ENCODE measurements at places on chromosomes 16 and 17.

- DNase-seq = no peak
Observed at GRCh38 chr16:56505181-56505580, 14.6 kb downstream of the BBS2 start.

DNA sequence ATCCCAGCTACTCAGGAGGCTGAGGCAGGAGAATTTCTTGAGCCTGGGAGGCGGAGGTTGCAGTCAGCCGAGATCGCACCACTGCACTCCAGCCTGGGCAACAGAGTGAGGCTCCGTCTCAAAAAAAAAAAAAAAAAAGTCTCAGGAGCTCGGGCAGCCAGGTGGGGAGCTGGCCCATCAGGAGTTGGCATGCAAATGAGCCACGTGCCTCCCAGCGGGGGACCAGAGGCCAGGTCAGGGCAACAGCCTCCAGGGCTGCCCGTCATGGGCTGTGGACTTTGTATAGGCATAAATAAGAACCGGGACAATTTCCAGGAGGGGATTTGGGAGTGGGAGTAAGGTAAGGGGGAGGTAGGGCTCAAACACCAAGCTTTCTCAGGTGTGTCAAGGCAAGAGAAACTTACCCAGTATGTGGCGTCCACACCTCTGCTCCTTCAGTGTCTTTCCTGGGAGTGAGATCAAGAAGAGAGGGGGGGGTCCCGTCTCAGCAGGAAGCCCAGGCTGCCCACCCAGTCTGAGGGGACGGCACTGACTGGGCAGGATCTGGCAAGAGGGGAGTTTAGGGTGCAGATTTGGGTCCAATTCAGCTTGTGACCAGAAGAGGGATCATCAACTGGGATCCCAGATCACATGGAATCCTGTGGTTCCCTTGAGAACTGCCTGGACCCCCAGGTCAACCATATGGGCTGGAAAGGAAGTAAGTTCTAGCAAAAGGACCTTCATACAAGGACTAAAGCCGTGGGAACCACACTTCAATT, 22.3 kb upstream of the G6PC1 start:
- DNase-seq = no peak

- no peak for DNase-seq
Observed at GRCh38 chr17:68319410-68320162, 28.3 kb downstream of the ARSG start.

- no peak for DNase-seq
Observed at GRCh38 chr16:51057969-51058337, 93.1 kb downstream of the SALL1 start.

DNA sequence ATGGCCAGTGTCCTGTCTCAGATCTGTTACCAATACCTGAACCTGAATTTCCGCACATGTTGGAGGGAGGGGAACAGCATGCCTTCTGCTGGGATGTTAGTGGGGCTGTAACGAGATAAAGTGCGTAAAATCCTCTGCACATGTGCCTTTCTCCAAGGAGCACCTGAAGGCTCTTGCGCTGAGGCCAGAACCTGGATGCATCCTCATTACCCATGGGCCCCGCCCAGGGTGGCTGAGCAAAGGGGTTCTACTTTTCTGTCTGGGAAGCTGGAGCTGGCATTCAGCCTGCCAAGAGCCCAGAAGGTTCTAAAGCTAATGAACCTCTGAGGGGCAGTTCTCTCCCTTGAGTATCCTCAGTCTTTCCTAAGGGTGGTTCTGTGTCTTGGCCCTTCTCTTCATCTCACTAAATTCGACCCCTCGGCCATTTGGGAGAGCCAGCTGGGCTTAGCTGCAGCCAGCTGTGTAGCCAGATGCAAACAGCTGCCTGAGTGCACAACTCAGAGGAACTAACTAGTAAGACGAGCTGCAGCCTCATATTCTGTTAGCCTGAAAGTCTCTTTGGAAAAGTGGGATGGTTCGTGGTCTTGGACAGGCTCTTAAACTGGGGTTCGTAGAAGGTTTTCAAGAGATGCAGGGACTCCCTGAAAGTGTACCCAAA, 2.5 kb downstream of the ITGA3 start:
- no peak for DNase-seq

GRCh38 chr17:8798846-8799569, at the start of gene MFSD6L:
TSS of gene MFSD6L (minus strand) at chr17:8799365. CDS start at chr17:8799120, 245 bp downstream.
- DNase-seq = no peak

- peak; percentile 27 for DNase-seq
Observed at GRCh38 chr17:66255527-66255971, 26.3 kb upstream of the APOH start.

- DNase-seq = no peak
Observed at GRCh38 chr17:6868582-6868981, 37.1 kb upstream of the TEKT1 start.

DNA sequence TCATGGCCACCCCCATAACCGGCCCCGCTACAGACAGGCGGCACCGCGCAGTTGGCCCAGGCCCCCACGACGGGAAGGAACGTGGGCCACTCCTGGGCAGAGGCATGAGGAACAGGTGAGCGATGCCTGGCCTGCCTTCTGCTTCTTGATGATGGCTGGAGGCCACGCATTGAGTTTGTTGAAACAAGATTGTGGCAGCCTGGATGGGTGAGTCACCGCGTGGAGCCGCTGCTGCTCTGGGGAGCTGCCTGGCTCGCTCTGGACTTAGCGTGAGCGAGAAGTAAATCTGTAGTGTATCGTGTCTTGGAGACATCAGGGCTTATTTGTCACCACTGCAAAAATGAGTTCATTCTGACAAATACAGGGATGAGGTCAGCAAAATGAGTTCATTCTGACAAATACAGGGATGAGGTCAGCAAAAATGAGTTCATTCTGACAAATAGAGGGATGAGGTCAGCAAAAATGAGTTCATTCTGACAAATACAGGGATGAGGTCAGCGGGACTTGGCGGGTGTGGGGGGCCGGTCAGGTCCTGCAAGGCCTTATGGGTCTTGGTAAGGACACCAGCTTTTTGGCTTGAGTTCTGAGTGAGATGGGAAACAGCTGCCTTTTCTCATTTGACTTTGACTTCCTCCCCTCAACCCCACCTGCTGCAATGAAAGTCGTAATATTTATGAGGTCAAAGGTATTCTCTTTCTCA, 93.0 kb downstream of the SEC14L1 start:
- DNase-seq = peak; percentile 72

DNA sequence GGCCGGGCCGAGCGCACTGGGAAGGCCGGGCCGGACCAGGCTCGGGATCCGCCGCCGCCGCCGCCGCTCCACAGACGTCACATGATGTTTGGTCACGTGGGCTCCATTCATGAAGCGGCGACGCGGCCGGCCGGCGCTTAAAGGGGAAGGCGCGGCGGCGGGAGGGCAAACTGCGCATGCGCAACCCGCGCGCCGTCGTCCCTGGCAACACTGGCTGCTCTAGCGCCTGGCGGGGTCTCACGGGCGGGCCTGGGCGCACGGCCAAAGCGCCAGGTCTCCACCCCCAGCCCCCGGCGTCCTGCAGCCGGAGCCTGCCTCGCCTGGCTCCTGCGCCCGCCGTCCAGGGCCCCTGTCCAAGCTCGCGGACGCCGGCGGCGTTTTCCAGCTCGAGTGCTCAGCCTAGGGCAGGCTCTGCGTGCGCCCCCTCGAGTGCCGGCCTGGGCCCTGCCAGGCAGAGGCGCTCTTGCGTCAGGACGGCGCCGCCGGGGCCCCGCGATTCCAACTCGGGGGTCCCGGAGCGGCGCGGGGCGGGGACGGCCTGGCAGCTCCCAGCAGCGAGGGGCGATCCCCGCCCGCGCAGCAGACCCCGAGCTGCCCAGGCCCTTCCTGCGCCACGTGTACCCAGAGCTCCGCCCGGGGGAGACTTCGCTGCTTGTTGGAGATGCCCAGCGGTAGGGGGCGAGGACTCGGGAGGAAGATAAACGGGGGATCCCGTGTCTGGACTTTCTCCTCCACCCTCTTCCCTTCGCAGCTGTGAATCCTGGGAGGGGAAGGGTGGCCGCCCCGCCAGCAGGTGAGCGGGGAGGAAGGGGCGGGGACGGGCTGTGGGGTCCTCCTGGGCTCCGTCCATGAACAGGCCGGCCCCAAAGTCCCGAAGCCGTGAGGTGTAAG, at the start of gene MAFG:
Gene MAFG, minus strand, starts transcription at position 83 of the 891 bp plus-strand sequence. CDS start 4,550 bp downstream, outside the sequence.
- DNase-seq = peak; percentile 87

DNA sequence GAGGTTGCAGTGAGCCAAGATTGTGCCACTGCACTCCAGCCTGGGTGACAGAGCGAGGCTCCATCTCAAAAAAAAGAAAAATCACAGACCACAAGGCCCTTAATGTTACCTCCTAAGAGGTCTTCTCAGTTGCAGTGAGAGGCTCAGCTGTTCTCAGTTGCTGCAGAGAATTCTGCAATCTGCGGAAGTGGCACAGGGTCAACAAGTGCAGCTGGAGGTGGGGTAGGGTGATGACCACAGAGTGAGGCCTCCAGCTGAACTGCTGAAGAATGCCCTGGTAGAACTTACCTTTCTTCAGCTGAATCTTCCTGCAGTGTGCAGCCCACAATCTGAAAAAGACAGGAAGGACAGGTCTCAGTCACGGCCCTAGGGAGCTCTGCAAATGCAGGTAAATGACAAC, 26.3 kb downstream of the CNTNAP1 start:
- DNase-seq = no peak

- no peak for DNase-seq
Observed at GRCh38 chr17:7465597-7466275, 13.7 kb downstream of the ZBTB4 start.

All from stimulated activated CD4-positive, alpha-beta T cell treated with anti-CD3 and anti-CD28 coated beads, Interleukin-1b, Interleukin-23, amount 100 ng/mL, for 48 hours (primary cell).